ENCODE measurements at places on chromosomes 3 and 15.

GRCh38 chr15:68536331-68537095 lies 42.3 kb upstream of the CORO2B start:
- DNase-seq: no peak

GRCh38 chr3:52809662-52810377 lies 15.2 kb downstream of the ITIH3 start:
- no peak for DNase-seq

- DNase-seq: no peak
These were observed 13.4 kb downstream of the SCAMP5 start for GRCh38 chr15:75008629-75009326.

- DNase-seq: no peak
These were observed 115.4 kb upstream of the ROPN1 start for GRCh38 chr3:124107104-124107890.

GRCh38 chr3:183318877-183319276 lies 65.8 kb downstream of the B3GNT5 start:
- no peak for DNase-seq

GRCh38 chr3:170565495-170565894 lies 20.4 kb downstream of the SLC7A14 start:
- no peak for DNase-seq

DNA sequence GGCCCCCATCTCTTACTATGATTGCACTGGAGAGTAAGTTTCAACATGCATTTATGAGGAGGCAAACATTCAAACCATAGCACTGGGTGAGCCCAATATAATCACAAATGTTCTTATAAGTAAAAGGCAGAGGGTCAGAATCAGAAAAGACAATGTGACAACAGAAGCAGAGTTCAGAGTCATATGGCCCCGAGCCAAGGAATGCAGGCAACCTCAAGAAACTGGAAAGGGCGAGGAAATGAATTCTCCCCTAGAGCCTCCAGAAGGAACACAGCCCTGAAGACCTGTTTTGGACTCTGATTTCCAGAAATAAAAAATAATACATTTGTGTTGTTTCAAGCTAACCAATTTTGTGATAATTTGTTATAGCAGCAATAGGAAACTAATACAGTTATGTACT lies 81.3 kb upstream of the ABI3BP start:
- DNase-seq: no peak

- DNase-seq: peak; percentile 29
These were observed 118.8 kb downstream of the SRGAP3 start for GRCh38 chr3:9130345-9131305.

- no peak for DNase-seq
These were observed 157.3 kb downstream of the EPHB1 start for GRCh38 chr3:134952371-134952770.

GRCh38 chr15:48984021-48984710 lies 20.4 kb upstream of the SHC4 start:
- DNase-seq: no peak

GRCh38 chr15:59622289-59622688 lies 10.7 kb downstream of the GCNT3 start:
- DNase-seq: peak; percentile 80

DNA sequence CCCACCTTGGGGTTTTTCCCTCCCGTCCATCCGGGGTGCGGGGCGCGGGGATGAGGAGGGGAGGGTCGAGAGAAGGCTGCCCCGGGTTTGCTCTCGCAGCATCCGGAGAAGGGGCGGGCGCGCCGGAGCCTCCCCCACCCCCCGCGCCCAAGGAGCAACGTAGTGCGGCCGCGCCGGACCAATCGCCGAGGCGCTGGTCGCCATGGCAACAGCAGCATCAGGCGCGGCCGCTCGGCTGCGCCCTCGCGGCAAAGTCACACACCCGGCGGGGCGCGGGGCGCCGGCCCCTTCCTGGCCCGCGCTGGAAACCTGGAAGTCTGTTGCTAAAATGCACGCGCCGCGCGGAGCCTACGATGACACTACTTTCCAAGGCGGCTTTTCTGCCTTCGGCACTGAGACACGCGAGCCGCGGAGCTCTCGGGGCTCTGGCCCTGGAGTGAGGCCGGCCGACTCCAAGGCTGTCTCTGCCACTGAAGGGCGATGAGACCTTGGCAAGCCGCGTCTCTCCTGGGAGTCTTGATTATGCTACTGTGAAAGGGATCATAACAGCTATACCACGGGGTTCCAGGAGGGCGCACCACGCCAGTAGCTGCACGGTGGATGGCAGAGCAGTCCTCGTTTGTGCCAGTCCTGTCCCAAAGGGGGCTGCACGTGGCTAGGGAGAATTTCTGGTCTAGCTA lies at the start of gene IQSEC1:
TSS of gene IQSEC1 (minus strand) at position 104 of the 680 bp plus-strand sequence. CDS start 415 bp downstream, outside the sequence.
- DNase-seq: peak; percentile 29

DNA sequence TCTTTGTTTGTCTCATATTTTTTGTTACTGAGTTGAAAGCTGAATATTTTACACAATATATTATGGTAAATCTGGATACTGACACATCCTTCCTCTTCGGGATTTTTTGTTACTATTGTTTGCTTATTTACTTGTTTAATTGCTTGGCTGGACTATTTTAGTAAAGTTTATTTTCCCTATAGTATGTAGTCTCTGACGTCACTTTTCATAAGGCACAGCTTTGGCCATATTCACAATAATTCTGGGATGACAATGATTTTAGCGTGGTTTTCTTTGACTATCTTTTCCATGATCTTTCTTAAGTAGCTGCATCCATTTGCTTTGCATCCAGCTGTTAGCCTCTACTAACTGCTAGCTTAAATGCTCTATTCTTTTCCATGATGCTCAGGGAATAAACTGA lies 552.4 kb downstream of the VGLL3 start:
- DNase-seq: no peak

GRCh38 chr3:42823351-42823750 lies 14.1 kb downstream of the ACKR2 start:
- DNase-seq: peak; percentile 20

GRCh38 chr3:56855856-56856512 lies 54.2 kb upstream of the ARHGEF3 start:
- DNase-seq: peak; percentile 40

All from colonic mucosa (tissue), 4 donors.